ENCODE measurements at places on chromosomes 12 and 14.

GRCh38 chr12:55997535-55997859, 421 bp downstream of the SUOX start:
- DNase-seq = no peak

DNA sequence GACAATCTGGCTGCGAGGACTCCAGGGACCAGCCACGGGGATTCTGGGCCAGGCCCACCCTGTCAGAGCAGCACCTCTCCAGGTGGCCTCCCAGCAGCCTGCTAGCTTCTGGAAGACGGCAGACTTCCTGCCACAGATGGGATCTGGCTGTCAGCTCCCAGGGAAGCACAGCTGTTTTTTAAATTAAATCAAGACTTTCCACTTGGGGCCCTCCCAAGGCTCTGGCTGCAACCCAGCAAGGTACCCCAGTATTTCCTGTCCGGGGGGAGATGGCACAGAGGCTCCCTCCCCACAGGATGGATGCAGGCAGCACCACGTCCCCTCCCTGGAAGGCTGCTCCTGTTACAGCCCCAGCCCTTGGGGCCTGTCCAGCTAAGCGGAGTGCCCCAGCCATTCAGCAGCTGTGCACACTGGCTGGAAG, 56.9 kb downstream of the ACTN1 start:
- no peak for DNase-seq

GRCh38 chr12:68984796-68985573, 52.0 kb upstream of the CPM start:
- no peak for DNase-seq

- peak; percentile 52 for DNase-seq
Observed at GRCh38 chr14:48792376-48793024, 793.7 kb downstream of the RPS29 start.

DNA sequence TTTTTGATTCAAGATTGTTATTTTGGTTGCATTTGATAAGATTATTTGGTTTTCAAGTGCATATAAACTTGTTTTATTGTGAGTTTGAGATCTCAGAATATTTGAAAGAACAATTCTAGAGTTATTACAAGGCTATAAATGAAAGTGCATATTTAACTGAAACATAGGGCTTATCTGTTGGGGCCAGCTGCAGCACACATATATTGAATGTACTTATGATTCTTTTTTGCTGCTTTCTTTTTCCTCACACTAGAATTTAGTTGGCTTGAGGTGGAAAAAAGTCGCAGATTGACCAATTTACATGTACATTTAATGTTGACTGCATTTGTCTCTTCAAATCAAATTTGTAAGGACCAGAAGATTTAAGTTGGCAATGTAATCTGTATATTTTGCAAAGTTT, 88.0 kb downstream of the PCNX1 start:
- DNase-seq = no peak

DNA sequence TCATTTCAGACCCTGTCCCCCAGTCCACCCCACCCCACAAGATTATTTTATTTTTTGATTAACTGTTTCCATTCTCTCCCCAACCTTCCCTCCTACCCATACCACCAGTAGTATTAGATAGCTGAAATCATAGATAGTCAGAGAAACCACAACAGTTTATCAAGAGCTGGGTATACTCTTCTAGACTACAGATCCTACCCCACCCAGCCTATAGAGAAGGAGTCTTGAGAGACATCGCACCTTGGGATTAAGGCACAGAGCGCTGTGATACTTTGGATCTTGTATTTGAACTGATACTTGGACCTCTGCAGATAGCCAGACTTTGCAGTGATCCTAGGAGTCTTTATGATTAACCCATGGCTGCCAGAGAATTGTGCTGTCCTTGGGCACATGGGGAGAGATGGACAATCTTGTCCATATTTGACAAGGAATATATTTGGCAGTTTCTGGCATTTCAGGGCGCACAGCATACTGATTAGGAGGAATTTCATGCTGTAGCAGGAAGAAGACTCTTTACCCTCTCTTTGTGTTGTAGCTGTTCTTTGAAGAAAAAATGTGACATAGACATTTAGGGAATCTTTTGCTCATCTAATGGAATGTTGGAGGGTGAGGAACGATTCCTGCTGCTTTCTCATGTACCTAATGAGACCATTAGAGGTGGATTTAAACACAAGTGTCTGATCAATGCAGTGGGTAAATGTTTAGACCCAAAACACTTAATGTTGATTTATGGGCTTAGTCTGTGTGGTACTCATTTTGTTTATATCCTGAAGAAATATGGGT, 982 bp downstream of the RBMS2 start:
- peak; percentile 38 for DNase-seq

- no peak for DNase-seq
Observed at GRCh38 chr12:82672811-82673495, 13.8 kb upstream of the TMTC2 start.

DNA sequence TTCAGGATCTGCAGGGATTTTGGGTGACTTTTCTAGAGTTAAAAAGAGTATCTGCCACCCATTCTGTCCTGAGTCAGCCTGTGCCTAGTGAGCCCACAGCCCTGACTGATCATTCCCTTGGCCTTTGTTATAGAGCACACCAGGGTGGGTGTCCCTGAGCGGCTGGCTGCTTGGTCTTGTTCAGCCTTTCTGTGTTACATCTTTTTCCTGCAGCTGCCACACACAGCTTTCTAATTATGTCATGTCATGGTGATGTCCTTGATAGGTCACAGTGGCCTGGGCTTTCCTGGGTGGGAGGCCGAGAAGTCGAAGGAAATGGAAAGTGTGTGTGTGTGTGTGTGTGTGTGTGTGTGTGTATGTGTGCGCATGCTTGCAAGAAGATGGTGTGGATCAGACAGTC, 293.2 kb upstream of the CRY1 start:
- no peak for DNase-seq

GRCh38 chr14:73168274-73168673, 32.0 kb downstream of the PSEN1 start:
- DNase-seq = no peak

DNA sequence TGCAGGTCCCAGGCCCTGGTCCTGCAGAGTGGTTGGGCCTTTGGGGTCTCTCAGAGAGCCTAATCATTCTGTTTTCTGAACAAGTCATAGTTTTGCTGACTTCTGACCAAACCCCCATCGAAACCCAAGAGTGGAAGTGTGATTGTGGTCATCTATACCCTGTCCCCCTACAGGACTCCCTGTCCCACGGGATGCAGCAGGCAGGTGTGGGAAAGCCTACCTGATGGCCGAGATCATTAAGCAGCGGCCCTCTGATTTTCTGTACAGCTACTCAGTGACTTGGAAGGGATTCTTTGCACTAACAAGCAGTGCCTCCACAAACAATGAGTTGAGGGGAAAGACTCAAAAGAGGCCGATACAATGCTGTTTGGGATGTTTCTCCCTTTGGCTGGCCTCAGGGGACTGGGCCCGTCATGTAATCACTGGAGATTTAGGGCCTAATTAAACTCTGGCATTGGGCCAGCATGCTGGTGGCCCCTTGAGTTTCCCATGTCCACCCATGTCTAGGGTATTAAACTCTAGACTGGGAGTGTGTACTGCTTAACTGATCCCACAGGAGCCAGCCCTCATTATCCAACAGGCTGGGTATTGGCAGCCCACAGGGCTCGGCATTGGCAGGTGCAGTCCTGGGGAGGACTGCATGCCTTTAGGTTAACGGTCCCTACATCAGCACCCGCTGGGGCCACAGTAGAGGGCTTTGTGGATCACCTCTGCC, 192.8 kb downstream of the ZFP36L1 start:
- no peak for DNase-seq

DNA sequence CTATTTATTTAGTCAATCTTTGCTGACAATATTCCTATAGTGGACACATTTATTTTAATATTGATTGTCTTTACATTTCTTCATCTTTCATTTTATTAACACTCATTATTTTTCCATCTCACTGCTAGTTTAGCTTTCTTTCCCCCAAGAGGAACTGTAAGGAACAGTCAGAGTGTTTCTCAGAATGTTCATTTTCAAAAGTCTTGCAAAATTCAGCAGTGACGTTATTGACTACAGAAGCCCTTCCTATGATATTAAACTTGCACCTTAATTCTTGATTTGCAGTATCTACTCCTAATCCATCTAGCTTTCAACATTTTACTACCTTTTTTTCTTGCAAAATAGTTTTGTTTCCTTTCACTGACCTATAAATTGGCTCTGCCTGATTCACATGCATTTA, 13.0 kb downstream of the CLEC2B start:
- no peak for DNase-seq

GRCh38 chr14:60935319-60935718, 45.6 kb downstream of the TRMT5 start:
- no peak for DNase-seq

- DNase-seq = peak; percentile 60
Observed at GRCh38 chr12:99984271-99985128, at the start of gene ANKS1B. Gene ANKS1B (minus strand): TSS chr12:99984936. CDS start chr12:99984237, 699 bp downstream.

DNA sequence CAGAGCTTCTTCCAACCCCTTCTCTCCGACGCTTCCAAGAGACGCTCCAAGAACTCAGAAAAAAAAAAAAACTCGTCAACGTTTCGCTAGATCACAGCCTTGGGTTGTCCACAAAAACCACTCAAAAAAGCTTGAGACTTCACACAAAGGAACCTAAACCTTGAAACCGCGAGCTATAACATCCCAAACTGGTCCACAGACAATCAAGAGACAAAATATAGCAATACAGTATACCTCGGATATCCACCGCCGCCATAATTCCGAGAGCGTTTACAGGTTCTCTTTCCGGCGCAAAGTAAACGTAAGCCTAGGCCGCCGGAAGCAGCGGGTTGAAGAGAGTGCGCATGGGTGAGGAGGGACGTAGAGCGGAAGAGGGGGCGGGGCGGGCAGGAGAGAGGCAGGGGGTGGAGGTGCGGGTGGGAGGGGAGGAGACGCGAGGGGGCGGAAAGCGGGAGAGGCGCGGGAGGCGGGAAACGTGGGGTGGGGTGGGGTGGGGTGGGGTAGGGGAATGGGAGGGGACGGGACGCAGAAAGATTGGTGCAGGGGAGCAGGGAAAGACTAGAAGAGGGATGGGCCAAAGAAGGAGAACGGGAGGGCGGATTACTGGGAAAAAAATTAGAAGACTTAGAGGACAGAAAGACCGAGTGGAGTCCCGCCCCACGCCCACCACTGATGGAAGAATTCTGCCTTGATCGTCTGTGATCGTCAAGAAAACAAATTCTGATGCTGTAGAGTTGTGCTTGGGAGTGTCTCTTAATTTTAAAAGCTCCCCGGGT, at the start of gene MED6:
TSS of gene MED6 (minus strand) at position 274 of the 776 bp plus-strand sequence. CDS start at position 256, 18 bp downstream.
- DNase-seq = peak; percentile 90

DNA sequence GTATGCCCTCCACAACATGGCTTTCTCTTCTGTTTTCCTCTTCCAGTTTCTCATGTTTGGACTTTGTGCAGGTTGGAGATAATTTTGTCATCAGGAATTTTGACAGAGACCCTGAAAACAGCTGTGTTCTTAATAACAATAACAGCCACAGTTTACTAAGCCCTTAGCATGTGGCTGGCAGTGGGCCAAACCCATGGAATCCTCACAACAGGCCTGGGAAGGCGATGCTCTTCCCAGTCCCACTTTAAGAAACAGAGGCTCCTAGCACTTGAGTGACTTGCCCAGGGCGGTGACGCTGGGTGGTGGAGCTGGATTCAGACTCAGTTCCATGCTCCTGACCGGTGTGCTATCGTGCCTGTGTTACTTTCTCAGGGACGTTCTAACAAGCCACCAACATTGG, 20.1 kb upstream of the PLEKHG3 start:
- peak; percentile 28 for DNase-seq

- DNase-seq = no peak
Observed at GRCh38 chr12:99380701-99381100, 266.9 kb upstream of the GARIN6 start.

DNA sequence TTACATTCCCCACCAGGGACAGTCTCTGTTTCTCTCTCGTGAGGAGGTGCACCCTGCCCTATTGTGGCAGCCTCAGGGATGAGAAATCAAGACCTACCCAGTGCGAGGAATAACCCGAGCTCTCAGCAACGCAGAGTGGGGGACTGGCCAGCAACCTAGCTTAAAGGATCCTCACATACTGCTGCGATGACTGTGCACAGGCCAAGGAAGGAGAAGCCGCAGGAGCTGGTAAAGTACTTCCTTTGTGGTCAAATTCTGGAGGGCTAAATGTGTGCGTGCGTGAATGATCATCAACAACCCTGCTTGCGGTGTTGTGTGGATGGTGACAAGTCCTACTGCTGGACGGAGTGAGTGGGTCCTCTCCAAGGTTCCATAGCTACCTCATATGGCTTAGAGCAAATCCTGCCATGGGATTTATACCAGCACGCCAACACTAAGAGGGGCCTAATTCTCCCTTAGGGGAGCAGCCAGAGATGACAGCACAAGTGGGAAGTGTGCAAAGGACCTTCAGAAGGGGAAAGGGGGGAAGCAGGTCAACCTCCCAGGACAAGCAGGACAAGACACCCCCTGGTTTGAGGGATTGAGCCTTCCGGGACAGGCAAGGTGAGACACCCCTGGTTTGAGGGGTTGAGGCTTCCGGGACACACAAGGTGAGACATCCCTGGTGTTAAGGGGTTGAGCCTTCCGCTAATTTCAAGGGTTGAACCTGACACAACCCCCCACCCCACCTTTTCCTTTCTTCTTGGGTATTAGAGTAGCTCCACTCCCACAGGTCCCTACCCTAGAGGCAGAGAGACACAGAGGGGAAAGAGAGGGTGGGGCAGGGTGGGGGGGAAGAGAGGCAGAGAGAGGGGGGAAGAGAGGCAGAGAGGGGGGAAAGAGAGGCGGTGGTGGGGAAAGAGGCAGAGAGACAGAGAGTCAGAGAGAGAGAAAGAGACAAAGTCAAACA, 58.8 kb upstream of the AP4S1 start:
- DNase-seq = peak; percentile 95

- no peak for DNase-seq
Observed at GRCh38 chr12:132429946-132430643, 59.9 kb upstream of the FBRSL1 start.

DNA sequence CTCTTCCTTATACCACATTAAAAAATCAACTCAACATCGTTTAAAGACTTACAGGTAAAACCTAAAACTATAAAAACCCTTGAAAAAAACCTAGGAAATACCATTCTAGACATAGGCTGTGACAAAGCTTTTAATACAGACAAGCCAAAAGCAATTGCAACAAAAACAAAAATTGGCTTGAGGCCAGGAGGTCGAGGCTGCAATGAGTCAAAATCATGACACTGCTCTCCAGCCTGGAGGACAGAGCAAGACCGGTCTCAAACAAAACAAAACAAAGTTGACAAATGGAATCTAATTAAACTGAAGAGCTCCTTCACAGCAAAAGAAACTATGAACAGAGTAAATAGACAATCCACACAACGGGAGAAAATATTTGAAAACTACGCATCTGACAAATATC, 1057.8 kb downstream of the FSCB start:
- peak; percentile 1 for DNase-seq

DNA sequence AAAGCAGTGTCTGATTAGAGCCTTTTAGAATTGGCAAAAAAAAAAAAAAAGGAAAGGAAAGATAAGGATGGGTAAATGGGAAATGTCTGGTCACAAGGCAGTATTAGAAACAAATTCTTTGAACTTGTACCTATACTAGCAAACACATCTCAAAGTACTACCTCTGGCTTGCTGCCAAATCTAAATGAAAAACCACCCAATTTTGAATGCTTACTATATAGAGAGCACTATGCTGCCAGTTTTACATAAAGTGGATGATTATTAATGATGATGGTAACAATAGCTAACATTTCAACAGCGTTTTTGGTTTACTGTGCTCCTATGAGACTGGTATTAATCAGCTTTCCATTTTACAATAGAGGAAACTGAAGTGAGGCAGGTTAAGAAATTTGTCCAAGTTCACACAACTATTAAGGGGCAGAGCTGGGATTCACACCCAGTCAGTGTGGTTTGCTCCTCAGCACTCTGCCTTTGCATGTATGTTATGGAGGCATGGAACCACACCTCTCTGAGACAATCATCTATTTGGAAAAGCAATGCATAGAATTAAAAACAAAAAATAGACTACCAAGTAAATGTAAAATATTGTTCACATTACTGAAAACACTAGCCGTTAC, 34.2 kb downstream of the ATP2B1 start:
- DNase-seq = no peak

GRCh38 chr12:127696963-127697362, 570.0 kb upstream of the TMEM132C start:
- no peak for DNase-seq

All from M059J (cell line).